ENCODE measurements at places on chromosomes 4 and X.

DNA sequence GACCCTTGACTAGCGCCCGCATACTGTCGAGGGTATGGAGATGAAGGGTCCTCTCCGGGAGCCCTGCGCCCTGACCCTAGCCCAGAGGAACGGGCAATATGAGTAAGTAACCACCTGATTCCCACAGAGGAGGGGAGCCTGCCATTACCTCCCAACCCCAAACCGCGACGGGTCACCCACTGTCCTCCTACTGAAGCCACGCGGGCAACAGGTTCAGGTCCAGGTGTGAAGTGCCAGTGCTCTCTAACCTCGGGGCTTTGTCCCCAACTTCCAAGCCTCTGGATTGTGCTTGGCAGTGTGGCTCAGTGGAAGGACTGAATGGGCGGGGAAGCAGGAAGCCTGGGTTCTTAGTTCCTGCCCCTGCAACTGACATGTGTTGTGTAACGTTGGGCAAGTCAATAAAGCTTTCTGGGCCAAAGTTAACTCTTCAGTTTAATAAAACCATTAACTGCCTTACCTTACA is 694 bp downstream of the OCRL start:
- no peak for DNase-seq

DNA sequence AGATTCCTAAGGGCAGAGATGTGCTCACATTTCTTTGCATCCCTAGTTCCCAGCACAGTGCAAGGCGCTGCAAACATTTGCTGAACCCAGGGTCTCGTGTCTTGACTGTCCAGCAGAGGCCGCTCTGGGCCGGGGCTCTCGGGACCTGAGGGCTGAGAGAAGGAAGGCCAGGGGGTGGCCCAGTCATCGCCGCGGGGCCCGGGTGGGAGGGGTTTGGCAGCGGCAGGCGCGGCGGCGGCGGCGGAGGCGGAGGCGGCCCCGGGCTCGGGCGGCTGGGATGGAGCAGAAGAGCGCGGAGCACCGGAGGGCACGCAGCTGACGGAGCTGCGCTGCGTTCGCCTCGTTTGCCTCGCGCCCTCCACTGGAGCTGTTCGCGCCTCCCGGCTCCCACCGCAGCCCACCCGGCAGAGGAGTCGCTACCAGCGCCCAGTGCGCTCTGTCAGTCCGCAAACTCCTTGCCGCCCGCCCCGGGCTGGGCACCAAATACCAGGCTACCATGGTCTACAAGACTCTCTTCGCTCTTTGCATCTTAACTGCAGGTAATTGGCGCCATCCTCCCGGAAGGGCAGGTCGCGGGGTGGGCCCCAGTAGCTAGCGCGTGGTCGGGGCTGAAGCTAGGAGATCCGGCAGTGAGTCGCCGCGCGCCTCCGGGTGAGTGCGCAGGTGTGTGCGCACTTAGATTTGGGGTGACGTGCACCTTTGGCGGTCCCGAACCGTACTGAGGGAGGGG is at the start of gene PARM1:
TSS of gene PARM1 (plus strand) at position 285 of the 730 bp plus-strand sequence. CDS start at position 497, 212 bp downstream.
- peak; percentile 79 for DNase-seq

- DNase-seq: no peak
These were observed 380 bp downstream of the SLC34A2 start for GRCh38 chr4:25656031-25656430.

DNA sequence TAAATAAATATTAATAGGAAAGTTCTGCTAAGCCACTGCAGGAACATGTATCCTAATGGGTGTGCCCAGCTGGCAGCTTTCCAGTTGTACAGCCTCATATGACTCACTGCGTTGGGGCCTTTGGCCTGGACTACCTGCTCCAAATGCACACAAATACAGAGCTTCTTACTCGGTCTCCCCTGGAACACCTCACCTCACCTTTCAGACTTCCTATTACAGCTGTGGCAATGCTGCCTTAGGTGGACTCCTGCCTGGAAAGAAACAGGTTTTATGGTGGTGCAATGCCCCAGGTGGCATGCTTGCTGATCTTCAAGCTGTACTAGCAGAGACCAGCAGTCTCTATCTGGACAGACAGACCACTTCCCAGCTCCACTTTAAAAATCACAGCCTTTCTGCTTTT is 85.7 kb upstream of the EXOC1L start:
- peak; percentile 40 for DNase-seq

GRCh38 chr4:168978001-168978700 is 31.9 kb downstream of the CBR4 start:
- DNase-seq: peak; percentile 63

DNA sequence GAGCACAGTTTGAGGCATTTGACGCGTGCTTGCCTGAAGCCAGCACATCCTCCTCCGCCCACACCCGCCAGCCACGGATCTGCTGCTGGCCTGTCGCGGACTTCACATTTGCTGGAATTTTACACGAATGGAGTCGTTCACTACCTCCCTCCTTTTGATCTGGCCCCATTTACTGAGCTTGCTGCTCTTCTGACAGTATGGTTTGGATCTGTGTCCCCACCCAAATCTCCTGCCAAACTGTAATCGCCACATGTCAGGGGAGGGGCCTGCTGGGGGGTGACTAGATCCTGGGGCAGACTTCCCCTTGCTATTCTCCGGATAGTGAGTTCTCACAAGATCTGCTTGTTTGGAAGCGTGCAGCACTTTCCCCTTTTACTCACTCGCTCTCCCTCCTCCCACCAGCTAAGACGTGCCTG is 19.9 kb upstream of the CPLX1 start:
- DNase-seq: peak; percentile 32

Data from iris pigment epithelial cell (primary cell).